PC-3 (cell line): ENCODE measurements at places on chromosomes 1 and 21. TPM values are rescaled to one million over a fixed set of nuclear protein-coding genes. Genes with fewer than 3 reads are reported as not detected.

Gene G0S2
- total RNA-seq = 620 and 723 TPM in 2 replicates

Gene LRRC53
- not detected in 2 replicates for total RNA-seq

Gene CLIC6
- not detected in 2 replicates for total RNA-seq

Gene TRPM2
- 48.3 and 50.0 TPM in 2 replicates for total RNA-seq

Gene RORC
- total RNA-seq = 0.26 TPM in 1 of 2 replicates, not detected in the other

Gene CD1E
- not detected in 2 replicates for total RNA-seq

Gene FMN2
- total RNA-seq = 4.6 and 8.3 TPM in 2 replicates

Gene LCE1C
- total RNA-seq = not detected in 2 replicates

Gene ADAMTS4
- 0.52 TPM in 1 of 2 replicates, not detected in the other for total RNA-seq

Gene GNG12
- total RNA-seq = 54.1 and 66.1 TPM in 2 replicates

Gene RIPPLY3
- total RNA-seq = 10.0 and 11.4 TPM in 2 replicates

Gene MATN1
- total RNA-seq = 0.63 TPM in 1 of 2 replicates, not detected in the other

Gene VWA5B1
- total RNA-seq = not detected in 2 replicates

Gene RAB3B
- total RNA-seq = 4.5 and 5.0 TPM in 2 replicates

Gene SLC1A7
- total RNA-seq = 0.23 and 0.26 TPM in 2 replicates
